Stimulated activated CD4-positive, alpha-beta T cell treated with anti-CD3 and anti-CD28 coated beads, Interleukin-4, amount 100 ng/mL, for 24 hours (primary cell): ENCODE measurements at places on chromosomes 16 and 17.

GRCh38 chr16:76650582-76650981, 373.4 kb downstream of the CNTNAP4 start:
- no peak for DNase-seq

DNA sequence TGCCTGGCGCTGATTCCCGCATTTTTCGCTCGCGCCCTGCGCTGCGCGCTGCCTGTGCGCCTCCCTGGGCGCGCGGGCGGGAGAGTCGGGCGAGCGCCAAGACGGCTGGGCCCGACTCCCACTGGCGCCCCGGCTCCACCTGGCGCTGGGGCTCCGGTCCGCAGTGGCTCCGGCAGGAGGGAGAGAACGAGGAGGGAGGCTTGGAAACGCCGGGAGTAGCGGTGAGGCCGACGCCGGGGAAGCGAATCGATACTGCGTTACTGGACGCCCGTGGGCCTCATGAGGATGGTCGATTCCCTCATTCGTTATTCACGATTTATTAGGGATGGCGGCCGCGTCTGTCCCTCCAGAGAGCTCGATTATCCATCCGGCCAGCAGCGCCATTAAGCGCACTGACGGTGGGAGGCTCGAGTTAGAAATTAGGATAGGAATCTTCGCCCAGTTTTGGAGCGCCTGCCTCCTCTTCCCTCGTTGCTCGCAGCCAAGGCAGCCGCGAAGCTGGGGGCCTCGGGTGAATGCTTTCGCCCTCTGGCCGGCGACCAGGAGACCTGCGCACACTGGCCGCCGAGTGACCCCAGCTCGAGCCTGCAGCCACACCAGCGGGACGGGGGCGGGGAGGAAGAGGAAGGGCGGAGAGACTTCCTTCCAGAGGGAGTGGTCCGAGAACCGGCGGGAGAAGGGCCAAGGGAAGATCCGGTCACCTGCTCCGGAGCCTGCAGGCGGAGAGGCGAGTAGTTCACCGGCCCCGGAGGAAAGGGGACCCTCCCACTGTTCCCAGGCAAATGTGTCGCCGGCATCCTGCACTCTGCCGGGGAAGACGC, 1.3 kb upstream of the PCGF2 start:
- DNase-seq = no peak

GRCh38 chr16:74837056-74837455, 62.4 kb upstream of the FA2H start:
- DNase-seq = no peak

DNA sequence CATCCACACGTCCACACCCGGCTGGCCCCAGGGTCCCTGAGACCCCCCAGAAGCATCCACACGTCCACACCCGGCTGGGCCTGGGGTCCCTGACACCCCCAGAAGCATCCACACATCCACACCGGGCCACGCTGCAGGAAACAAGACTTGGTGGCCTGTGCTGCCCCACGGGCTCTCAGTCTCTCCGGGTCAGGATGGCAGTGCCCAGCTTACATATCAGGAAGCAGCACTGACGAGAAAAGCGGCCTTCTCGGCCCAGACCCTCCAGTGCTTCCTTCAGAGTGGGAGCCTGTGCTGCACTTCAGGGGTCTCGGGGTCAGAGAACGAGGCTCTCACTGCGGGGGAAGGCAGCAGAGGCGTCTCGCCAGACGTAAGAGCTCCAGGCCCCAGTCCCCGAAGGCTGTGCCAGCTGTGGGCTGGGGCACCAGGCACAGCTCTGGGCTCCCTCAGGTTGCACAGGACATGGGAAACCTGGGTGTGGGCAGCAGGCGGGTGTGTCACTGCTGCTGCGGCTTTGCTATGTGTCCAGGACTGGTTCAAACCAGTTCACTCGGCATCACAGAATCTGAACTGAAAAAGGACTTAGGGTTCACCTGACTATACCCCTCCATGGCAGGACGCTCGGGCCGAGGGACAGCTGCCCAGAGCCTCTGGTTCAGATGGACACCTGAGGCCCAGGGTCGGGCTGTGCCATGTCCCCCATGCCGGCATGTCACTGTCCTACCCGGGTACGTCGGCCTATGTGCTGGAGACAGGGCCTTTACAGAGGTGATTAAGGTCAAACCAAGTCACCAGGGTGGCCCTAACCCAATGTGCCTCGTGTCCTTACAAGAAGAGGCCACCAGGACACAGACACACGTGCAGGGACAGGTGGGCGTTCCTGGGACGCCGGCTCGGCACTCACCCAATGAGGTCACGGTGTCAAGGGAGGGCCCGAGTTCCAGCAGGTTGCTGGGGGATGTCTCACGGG, 40.2 kb upstream of the CHMP6 start:
- DNase-seq = no peak

DNA sequence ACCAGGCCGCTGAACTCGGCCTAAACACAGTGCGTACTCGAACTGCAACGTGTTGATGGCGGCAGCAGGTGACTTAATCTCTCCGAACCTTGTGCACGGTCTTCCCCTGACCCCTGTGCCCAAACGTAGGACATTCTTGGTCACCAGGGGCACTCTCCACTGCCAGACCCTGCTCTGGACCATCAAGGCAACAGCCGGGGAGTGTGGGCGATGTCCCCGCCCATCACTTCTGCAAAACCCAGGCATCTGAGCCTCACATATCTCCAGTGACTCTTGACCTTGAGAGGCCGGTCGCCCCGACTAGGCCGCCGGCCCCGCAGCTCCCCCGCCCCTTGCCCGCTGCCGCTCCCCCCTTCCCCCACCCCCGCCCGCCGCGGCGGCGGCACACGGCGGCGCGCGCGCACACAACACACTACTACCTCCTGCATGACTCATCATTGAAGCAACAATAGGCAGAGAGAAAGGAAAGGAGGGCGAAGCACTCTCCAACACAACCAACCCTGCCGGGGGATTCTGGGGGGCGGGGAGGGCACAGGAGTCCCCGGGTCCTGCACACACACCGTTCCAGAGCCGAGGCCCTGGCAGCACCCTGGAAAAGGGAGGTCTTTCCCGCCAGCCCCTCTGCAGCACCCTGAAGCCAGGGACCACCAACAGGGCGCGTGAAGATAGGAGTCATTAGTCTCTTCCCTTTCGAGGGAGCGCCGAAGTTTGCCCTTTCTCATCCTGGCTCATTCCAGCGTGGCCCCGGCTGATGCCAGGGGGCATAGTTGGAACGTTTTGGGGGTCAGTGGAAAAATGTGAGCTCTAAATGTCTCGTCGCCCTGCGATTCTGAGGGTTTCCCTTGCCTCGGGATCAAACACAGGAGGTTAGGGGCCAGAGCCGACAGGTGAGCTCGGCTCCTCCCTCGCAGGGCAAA, 1.9 kb downstream of the MNT start:
- DNase-seq = peak; percentile 58

- DNase-seq = no peak
Observed at GRCh38 chr17:50394711-50395110, 2.6 kb downstream of the LRRC59 start.

GRCh38 chr17:61168506-61168905, 231.1 kb upstream of the TBX2 start:
- no peak for DNase-seq

DNA sequence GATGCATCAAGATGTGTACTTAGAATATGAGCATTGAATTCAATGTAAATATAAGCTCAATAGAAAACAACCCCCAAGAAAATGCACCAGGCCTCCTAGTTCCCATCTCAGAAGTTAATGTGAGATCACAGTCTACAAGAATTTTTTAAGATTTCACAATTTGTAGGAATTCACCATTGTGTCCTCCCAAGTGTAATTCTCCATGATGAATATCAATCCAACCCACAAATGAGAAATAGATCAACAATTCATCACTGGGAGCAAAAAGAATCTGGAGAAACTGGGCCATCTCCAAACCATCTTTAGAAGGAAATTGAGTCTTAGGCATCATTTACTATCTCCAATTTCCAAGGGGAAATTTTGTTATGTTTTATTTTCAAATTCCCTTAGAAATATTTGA, 310.5 kb upstream of the GOT2 start:
- DNase-seq = no peak

- DNase-seq = no peak
Observed at GRCh38 chr16:47887496-47887895, 268.3 kb downstream of the ABCC12 start.
